ENCODE measurements at places on chromosomes 11 and 22.
A peak's percentile ranks its signal among the peaks of the same experiment; 100 is the strongest.

DNA sequence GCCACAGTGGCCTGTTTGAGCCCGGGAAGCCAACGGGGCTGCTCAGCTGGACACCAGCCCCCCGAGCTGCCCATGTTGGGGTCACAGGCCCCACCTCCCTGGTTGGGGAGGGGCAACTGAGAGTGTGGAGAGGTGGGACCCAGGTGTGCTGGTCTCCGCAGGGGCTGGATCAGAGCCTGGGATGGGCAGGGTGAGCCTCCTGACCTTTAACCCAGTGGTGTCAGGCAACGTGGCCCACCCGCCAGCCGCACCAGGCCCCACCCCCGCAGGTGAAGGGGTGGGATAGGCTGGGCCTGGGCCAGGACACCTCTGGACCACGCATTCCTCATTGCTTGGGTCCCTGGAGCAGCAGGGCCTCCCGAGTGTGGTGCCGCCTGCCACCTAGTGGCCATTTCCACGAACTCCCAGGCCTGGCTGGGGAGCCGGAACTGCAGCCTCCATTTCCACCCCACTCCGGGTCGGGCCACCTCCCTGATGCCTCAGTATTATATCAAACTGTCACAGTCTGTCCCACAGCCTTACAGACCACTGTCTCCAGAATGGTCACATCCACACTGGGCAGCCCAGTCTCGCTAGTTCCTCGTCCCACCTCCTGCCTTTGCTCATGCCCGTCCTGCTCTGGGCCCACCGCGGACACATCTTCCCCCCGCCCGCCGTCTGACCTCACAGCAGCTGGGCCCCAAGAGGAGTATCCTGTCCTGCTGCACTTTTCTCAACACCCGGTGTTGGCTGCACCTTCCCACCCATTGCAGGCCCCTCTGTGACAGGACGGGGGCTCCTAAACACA is 13.3 kb upstream of the PPP6R3 start:
- DNase-seq = peak; percentile 90

DNA sequence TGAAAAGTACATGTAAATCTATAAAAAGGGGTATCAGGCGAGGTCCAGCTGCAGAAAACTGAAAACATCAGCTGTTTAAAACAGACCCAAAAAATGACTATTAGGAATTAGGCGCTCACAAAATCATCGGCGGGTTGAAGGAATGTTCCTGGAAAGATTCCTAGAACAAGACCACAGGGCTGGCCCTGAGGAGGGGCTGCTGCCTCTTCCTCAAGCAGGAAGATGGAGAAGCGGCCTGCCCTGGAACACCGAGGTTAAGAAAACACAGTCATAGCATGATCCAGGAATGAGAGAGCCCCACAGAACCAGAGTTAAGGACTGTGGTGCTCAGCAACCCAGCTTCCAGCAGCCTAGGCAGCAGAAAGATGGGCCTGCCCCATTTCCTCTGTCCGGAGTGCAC is 78.4 kb downstream of the C11orf91 start:
- DNase-seq = peak; percentile 28

GRCh38 chr22:25360411-25360810 is 141.0 kb downstream of the CRYBB2 start:
- DNase-seq = no peak

- DNase-seq = no peak
Measured at GRCh38 chr11:103525069-103525468, 415.8 kb downstream of the DYNC2H1 start.

GRCh38 chr11:12472401-12473005 is 95.1 kb downstream of the PARVA start:
- no peak for DNase-seq

DNA sequence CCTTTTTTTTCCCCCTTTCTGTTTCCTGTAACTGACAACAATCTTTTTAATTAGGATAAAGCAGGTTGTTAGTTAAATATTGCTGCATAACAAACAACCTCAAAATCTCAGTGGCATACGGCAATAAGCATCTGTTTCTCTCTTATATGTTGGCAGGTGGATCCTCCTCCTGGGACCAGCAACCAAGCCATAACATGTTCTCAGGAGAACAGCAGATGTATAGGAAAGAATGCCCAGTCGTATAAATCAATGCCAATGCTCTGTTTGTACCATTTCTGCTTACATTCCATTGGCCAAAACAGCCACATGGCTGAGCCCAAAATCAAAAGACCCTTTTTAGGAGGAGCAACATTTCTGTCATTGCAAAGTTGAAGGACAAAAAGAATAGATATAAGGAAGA is 445.7 kb downstream of the AASDHPPT start:
- no peak for DNase-seq

GRCh38 chr11:82969811-82970210 is 68.3 kb downstream of the DDIAS start:
- no peak for DNase-seq

DNA sequence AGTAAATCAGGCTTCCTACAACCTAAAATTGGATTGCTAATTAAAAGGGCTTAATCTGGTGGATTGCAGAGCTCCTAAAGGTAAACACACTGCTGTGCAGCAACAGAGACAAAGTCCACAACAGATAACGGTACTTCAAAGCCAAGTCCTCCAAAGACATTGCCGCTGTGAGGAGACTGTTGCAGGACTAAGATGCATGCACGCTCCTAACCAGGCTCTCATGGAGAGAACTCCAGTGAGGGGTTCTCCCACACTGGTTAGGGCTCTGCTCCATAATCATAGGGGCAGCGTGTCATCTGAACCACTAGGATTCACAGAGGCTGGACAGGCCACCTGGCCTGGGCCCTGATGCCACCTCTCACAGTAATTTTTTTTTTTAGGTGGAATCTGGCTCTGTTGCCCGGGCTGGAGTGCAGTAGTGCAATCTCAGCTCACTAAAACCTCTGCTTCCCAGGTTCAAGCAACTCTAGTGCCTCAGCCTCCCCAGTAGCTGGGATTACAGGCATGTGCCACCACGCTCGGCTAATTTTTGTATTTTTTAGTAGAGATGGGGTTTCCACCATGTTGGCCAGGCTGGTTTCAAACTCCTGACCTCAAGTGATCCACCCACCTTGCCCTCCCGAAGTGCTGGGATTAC is 56.9 kb upstream of the ARFGAP3 start:
- no peak for DNase-seq

GRCh38 chr11:43947003-43947500 is 4.6 kb downstream of the C11orf96 start:
- peak; percentile 58 for DNase-seq

DNA sequence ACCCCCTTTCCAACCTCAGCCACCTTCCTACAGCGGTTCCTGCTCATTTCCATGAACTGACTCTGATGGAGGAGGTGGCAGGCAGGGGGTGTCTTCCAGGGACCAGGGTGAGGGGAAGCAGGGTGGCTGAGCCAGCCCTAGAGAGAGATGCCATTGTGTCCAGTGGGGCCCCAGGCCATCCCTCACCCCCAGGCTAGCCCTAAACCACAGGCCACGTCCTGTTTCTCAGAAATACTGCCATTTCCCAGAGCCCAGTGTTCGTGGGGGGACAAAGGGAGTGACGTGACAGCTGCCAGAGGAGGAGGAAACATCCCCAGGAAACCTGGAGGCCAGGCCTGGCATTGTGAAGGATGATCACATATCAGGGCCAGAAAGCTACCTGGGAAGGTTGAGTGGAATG is 39.5 kb downstream of the CHRDL2 start:
- DNase-seq = no peak

DNA sequence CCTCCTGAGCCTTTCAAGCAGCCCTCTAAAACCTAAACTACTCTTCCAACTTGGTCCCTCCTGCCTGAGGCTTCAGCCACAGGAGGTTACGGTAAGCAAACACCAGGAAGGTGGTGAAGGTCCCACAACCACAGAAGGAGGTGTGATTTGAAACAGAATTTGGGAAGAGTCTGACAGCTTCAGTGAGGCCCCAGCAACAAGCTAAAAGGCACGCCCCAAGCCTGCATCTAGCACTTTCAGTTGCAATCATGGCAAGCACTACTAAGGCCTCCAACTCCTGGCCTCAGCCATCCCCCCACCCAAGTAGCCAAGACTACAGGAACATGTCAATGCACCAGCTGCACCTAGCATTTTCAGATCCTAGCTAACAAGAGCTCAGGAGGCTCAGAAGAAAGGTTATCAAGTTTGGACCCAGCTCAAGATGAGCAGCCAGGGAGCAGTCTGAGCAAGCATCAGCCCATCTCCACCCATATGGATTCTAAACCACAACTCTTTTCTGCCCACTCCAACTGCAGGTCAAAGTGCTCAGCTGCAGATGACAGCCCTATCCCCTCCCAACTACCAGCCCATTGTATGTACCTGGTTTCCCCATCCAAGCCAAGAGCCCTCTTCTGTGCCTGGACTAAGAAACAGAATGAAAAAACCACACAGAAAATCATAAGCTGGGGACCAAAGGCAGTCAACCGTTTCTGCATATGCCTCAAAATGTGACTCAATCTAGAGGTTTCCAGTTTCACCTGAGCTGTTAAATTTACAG is 10.4 kb upstream of the AHNAK start:
- no peak for DNase-seq

DNA sequence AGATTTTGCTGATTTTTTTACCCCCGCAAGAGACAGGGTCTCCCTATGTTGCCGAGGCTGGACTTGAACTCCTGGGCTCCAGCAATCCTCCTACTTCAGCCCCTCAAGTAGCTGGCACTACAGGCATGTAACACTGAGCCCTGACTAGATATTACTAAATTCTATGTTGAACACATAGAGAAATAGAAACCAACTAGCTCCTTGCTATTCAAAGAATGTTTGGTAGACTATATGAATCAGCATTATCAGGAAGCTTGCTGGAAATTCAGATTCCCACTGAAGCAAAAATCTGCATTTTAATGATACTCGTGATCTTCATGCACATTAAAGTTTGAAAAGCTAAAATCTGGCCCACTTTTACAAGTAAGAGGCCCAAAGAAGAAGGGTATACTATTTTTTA is 11.9 kb downstream of the TMEM41B start:
- no peak for DNase-seq

GRCh38 chr11:61332281-61332796 is 566 bp downstream of the DDB1 start:
- peak; percentile 71 for DNase-seq

DNA sequence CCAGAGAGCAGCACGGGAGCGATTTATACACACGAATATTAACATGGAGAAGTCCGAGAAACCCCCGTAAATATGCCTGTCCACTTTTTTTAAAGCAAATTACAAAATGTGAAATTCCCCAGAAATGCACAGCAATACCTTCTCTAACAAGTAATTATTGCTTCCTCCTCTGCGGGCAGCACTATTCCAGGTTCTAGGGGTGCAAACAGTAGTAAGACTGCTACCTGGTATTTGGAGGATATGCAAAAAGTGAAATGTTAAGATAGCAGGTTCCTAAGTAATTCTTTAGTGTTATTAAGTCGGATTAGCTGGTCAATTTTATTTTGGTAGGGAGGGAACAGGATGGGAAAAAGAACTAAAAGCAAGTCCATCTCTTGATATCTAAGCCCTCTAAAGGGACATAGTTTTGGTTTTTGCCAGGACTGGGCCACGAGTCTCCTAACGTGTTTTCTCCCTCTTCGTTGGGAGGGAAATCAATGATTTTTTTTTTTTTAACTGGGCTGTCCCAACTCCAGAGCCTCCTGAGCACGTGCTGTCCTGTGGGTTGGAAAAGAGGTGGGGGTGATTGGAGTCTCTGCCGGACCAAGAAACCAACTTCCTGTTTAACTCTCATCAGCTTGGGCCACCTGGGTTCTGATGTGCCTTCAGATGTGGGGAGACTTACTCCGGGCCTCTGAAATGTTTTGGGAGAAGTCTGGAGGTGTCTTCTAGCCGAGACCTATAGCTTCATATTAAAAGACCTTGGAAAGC is 1.7 kb upstream of the XBP1 start:
- no peak for DNase-seq

DNA sequence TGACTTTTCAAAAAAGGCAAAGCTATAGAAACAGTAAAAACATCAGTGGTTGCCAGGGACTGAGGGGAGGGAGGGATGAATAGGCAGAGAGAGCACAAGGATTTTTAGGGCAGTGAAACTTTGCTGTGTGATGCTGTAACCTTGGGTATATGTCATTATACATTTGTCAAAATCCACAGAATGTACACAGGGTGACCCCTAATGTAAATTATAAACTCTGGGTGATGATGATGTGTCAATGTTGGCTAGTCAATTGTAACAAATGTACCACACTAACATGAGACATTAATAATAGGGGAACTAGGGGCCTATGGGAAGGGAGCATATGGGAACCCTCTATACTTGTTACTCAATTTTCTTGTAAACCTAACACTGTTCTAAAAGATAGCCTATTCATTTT is 24.8 kb downstream of the RIBC2 start:
- DNase-seq = no peak

DNA sequence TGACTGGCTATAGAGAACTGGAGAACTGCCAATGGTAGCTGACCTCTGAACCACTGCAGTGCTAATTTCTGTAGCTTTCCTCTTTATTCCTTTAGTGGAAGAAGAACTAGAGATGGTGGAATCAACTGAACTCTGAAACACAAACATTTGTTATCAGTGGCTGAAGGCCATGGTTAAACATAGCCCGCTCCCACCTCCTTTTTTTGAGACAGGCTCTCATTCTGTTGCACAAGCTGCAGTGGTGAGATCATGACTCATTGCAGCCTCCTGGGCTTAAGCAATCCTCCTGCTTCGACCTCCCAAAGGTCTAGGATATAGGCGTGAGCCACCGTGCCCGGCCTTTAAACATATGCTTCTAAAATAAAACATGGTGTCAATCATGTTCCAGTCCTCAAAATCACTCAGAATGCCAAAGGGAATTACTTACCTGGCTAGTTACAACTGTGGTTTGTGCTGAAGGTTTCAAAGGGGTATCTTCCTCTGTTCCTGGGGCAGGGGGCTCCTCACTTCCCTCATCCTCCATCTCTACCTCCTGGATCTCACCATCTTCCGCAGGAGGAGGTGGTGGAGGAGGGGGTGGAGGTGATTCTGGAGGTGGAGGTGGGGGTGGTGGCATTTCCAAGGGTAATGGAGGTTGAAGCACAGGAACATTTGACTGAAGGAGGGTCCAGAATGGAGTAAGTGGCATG is 9.0 kb upstream of the AGBL2 start:
- DNase-seq = peak; percentile 36

GRCh38 chr11:99937330-99937729 is 749.8 kb upstream of the ARHGAP42 start:
- no peak for DNase-seq

DNA sequence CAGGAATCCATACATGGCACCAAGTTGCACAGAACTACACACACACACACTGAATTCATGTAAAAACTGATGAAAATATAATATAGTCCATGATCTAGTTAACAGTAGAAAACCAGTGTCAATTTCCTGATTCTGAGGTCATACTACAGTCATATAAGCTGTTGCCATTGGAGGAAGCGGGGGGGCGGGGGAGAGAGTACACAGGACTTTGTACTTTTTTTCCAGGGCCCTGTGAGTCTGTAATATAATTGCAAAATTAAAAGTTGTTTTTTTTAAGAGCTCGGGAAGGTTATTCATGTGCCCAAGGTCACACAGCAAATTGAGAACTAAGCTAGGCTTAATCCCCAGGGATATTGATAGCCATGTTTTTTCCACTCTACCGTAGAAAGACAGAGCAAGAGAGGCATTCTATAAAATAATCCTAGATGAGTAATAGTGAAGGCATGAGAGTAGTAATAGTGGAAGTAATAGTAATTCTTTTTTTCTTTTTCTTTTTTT is 312.3 kb downstream of the MN1 start:
- DNase-seq = peak; percentile 79

- DNase-seq = no peak
Measured at GRCh38 chr22:20966883-20967696, at the start of gene AIFM3. TSS of gene AIFM3 (plus strand) at chr22:20967255. CDS start at chr22:20967945, 690 bp downstream.

GRCh38 chr11:118171269-118172062 is 5.0 kb downstream of the SCN2B start:
- DNase-seq = peak; percentile 84
